ENCODE measurements at places on chromosomes 6 and 20. TPM values are rescaled to one million over a fixed set of nuclear protein-coding genes. Genes with fewer than 3 reads are reported as not detected.

- no peak for DNase-seq
These were observed 154.0 kb downstream of the CLVS2 start for GRCh38 chr6:123150076-123150475.

DNA sequence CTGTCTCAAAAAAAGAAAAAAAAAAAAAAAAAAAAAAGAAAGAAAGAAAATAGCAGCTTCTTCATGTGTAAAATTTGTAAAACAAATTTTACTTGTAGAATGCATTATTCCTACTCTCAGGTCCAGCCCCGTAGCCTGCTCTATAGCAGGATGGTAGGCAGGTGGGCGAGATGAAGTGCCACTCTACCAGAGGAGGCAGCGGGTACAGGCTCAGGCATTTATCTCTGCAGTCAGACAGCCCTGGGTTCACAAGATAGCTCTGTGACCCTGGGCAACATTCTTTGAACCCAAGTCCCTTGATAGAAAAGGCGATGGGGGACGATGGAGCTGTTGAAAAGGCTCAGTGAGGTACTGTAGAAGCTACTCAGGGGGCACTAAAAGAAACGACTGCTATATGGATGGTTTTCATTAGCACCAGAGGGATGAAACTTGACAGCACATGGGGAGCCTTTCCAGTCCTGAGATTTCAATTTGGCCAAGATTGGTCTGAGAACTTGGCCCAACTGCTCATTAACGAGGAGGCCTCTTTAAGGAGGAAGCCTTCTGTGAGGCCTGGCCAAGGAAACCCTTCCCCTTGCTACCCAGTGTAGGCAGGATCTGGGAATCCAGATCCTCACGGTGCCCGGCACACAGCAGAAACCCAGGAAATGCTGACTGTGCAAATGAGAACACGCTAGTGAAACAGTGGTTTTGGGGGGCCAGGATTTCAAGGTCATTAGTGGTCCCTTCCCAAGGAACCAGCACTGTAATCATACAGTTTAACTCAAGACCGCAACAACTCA lies 63.1 kb downstream of the MYH7B start:
- DNase-seq = no peak

DNA sequence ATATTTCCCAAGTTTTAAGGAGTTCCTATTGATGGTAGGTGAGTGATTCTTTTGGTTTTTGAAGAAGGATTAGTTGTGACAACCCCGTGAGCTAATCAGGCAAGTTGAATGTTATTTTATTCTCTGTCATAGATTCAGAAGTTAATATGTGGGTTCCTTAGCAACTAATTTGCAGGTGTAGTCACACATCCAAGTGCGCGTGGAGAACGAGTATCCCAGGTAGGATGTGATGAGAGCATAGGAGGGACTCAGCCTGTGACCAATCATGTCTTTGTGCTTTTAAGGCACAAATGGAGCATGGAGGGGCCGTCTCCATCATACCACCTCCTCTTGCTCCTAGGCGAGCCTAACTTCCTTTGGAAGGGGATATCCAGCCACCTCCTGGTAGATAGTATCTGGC lies 41.1 kb downstream of the PPP1R14C start:
- DNase-seq = no peak

- DNase-seq = no peak
These were observed 2.2 kb upstream of the ID1 start for GRCh38 chr20:31602779-31603441.

DNA sequence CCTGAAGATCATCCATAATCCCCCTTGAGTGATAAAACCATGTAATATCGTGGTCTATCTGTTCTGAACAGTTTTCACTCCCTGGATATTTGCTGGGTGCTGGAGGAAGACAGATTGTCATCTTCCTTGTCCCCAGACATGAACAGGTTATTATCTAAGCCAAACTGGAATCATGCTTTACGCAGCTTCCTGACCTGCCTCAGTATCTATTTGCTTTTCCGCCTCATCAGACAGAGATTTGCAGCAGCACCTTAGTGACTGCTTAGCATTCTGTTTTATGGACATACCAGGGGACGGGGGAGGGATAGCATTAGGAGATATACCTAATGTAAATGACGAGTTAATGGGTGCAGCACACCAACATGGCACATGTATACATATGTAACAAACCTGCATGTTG lies 124.6 kb downstream of the SLC23A2 start:
- DNase-seq = no peak

DNA sequence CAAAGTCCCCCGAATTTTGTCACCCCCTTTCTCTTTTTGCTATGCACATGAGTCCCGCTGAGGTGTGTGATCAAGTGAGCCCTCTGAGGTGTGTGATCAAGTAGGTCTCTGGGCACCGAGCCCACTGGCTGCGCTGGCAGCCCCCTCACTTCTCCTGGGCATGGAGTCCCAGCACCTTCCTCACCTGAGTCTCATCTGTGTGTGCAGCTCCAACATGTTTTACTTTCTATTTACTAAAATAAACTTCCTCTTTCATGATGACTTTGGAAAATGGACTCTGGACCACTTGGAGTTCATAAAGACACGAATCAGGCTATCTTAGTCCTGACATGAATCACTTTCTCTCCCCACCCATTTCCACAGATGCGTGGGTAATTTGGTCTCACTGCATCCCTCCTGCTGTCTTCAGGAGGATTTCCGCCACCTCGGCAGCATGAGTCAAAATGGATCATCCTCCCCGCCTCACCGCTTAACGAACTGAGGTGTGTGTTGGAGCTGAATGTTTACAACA lies 39.8 kb downstream of the PRDM1 start:
- no peak for DNase-seq

GRCh38 chr6:107780226-107780625 lies 43.9 kb downstream of the SCML4 start:
- DNase-seq = no peak

- DNase-seq = no peak
These were observed 31.3 kb downstream of the SLC22A23 start for GRCh38 chr6:3425574-3425973.

GRCh38 chr20:2508631-2509467 lies at the start of gene ZNF343:
TSS of gene ZNF343 (minus strand) at chr20:2508915. CDS start at chr20:2493895, 15,020 bp downstream.
- peak; percentile 88 for DNase-seq

DNA sequence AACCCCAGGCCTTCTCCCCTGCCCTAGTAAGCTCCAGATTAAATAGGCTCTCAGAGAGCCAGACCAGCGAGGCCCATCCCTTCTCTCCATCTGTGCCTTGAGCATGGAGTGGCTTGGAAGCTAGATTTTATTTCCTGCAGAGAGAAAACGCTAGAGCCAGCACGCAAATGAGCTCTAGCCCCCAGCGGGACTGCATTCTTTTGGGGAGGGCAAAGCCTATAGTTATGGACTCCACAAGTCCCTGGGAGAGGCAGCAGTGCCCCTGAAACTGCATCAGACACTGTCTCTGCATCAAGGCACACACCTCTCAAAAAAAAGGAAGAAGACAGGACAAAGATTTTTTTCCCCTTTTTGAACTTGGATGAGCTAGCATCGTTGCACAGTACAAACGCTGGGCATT lies 15.8 kb downstream of the FOXF2 start:
- DNase-seq = no peak

DNA sequence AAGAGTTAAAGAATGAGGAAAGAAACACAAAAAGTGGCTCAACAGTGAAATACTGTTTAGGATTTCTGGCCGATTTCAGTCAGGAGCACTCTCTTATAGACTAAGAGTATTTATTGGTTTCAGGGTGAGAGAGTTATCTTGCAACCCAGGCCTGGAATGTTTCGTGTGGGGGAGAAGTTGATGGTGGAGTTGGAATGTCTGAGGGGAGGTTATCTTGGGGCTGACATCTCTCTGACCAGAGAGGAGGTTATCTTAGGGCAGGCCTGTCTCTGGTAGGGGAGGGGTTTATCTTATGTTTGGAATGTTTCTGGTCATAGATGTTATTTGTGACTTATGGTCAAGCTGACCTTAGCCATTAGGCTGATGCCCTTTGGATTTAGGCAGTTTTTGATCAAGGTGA lies 80.3 kb downstream of the HTR1B start:
- no peak for DNase-seq

DNA sequence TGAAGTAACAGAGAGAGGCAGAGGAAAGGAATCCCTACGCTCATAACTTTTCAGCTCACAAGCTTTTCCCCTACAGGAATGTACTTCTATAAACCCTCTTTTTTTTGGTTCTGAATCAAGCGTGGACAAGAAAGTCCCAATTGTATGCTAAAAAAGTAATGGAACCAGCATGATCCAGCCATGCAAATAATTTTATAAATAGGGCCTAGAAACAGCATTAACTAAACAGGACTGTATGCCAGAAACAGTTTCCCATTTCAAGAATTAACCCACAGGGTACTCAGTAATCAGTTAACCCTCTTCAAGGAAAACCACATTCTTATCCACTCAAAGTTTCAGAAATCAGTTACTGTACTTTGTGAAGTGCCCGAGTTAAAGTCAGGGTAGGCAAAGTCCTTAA lies 87.0 kb upstream of the HMGCLL1 start:
- no peak for DNase-seq

GRCh38 chr6:352896-353470 lies 38.6 kb upstream of the IRF4 start:
- DNase-seq = no peak

DNA sequence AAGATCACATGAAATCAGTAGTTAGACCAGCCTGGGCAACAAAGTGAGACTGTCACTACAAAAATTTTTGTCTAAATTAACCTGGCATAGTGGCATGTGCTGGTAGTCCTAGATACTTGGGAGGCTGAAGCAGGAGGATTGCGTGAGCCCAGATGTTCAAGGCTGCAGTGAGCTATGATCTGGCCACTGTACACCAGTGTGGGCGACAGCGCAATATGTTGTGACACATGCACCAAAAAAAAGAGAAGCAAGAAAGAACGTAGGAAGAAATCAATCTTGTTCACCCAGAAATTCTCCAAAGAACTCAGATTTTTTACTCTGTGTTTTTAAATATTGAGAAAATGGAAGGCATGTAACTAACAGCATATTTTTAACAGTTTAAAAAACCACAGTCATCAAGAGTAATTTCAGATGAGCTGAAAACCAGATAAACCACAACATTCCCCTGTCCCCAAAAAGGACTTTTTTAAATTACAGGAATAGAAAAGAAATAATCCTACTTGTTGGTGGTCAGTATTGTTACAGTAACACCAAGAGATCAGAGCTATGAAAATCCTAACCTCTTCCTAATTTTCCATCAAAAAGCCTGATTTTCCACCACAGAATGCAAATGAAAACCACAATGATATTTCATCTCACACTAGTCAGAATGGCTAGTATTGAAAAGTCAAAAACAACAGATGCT lies 240.2 kb downstream of the KHDC1L start:
- no peak for DNase-seq

GRCh38 chr6:169539176-169539897 lies 162.5 kb downstream of the WDR27 start:
- DNase-seq = no peak

The KIAA1755 gene
- total RNA-seq = 0.12 TPM

The KIF6 gene
- 0.87 TPM for total RNA-seq

The TRIM15 gene
- total RNA-seq = 1.0 TPM

The CALHM5 gene
- 0.10 TPM for total RNA-seq

The TMEM170B gene
- 8.6 TPM for total RNA-seq

The RPS10 gene
- total RNA-seq = 2,175 TPM

Measured in GM23338 (cell line).